ENCODE measurements at places on chromosomes 5 and 9. TPM values are rescaled to one million over a fixed set of nuclear protein-coding genes. Genes with fewer than 3 reads are reported as not detected.

Gene IFNA7
- not detected for total RNA-seq

Gene GDNF
- 18.4 TPM for total RNA-seq

Gene ASS1
- 14.4 TPM for total RNA-seq

Gene KLHL3
- 0.66 TPM for total RNA-seq

Gene IL17B
- not detected for total RNA-seq

GRCh38 chr5:136101884-136102283 is 30.8 kb upstream of the SMAD5 start:
- DNase-seq: no peak

- DNase-seq: no peak
Observed at GRCh38 chr9:76560481-76560922, 101.5 kb downstream of the GCNT1 start.

DNA sequence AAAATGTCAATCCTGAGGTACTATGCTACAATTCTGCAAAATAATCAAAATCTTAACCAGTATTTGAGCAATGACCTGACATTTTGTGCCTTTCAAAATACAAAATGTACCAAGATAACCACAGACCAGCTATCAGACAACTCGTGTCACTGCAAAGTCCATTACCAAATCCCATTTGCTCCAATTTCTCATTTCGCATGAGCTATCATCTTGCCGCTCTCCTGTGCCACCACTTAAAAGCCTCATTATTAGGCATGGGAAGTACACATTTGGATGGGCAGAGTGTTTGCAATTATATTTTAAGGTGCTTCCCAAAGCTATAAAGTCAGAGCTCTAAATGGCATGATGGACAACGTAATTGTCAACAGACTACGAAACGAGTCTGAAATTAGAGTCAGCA is 205.2 kb downstream of the AGTPBP1 start:
- DNase-seq: no peak

GRCh38 chr9:69276775-69277174 is 48.2 kb upstream of the ENTREP1 start:
- peak; percentile 27 for DNase-seq

DNA sequence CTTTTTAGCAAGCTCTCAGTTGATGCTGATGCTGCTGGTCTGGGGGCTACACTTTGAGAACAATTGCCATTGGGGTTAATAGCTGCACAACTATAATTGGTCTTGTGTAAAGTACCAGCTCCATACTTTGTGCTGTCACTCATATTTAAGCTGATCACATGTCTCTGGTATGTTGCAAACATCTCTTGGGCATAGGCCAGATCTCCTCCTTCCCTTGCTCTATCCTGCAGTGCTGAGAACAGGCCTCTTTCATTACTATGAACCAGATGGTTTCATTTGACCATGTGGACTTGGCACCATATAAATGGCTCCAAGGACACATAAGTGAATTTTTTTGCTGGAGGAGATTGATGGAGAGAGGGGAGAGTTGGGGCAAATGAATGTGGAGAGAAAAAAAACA is 48.4 kb downstream of the DMRT2 start:
- DNase-seq: no peak

DNA sequence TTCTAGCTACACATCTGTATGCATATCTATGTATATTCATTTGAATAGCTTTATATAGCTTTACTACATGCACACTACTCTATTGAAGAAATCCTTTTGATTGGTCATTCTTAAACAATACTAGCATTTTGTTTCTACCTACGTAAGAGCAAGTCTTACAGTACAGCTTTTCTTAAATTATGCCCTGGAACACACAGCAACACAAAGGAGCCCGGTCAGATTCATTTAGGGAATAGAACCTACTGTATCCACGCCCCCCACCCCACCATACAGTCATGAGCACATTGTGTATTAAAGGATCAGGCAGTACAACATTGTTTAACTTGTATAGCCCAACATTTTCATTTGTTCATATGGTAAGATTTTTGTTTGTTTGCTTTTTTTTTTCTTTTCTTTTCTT is 162.8 kb downstream of the GIN1 start:
- no peak for DNase-seq

DNA sequence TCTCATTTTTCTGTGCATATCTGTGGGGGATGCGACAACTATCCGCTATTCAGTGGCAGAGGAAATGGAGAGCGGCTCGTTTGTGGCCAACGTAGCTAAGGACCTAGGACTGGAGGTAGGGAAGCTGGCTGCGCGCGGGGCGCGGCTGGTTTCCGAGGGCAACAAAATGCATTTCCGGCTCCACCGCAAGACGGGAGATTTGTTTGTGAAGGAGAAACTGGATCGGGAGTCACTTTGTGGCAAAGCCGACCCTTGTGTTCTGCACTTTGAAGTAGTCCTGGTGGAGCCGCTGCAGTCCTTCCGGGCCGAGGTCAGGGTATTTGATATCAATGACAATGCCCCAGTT is 320 bp downstream of the PCDHB1 start:
- peak; percentile 40 for DNase-seq

- DNase-seq: peak; percentile 87
Observed at GRCh38 chr9:121888438-121888775, 204.7 kb downstream of the TTLL11 start.

GRCh38 chr5:4540375-4541173 is 599.6 kb upstream of the ADAMTS16 start:
- DNase-seq: no peak

DNA sequence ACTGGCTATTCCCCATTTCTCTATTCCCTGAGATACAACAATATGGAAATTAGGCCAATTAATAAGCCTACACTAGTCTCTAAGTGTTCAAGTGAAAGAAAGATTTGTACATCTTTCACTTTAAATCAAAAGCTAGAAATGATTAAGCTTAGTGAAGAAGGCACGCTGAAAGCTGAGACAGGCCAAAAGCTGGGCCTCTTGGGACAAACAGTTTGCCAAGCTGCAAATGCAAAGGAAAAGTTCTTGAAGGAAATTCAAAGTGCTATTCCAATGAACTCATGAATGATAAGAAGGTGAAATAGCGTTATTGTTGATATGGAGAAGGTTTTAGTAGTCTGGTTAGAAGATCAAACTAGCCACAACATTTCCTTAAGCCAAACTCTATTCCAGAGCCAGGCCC is 256.2 kb downstream of the ZSWIM6 start:
- no peak for DNase-seq
